Activated T-cell treated with anti-CD3 and anti-CD28 coated beads, Interleukin-2, amount 50 U/mL, for 24 hours (primary cell): ENCODE measurements at places on chromosomes 7 and 10.
A peak's percentile ranks its signal among the peaks of the same experiment; 100 is the strongest.

- DNase-seq, result no peak
These were observed 8.4 kb downstream of the C10orf105 start for GRCh38 chr10:71711052-71711623.

- no peak for DNase-seq
These were observed 74.8 kb upstream of the CDK1 start for GRCh38 chr10:60703266-60704041.

GRCh38 chr10:74500816-74501215 lies 325.6 kb upstream of the KAT6B start:
- no peak for DNase-seq

DNA sequence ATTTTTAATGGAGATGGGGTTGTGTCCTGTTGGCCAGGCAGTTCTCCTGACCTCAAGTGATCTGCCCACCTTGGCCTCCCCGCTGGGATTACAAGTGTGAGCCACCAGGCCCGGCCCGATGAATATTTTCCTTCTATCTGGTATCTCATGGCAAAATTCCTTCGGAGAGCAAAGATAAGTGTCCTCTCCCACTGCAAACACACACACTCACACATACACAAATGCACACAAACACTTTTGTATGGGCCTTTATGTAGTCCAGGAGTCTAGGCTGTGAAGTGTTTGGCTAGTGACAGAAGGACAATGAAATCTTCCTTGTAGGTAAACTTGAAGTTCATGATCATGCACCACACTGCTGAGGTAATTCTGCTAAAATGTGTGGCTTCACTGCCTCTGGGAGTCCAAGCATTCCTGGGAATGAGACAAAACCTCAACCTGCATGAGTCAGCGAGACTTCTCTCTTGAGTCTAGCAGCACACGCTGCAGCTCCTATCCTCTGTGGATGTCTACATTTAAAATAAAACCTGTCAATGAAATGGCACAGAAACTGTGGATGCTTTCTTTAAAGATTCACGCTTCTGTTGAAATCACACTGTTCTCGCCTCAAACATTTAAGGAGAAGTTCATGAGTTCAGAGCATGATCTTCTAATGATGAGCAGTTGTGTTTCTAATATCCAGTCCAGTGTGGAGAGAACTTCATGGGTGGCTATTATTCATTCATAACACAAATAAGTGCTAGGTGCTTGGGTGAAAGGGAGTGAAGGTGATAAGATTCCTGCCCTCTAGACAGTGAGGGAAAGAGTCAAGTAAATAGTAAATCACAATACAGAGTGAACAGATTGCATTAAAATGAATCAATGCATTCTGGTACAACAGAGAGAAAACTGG lies 96.5 kb downstream of the NRP1 start:
- DNase-seq, result no peak

GRCh38 chr7:42502022-42502421 lies 265.0 kb upstream of the GLI3 start:
- no peak for DNase-seq

GRCh38 chr10:29535012-29535777 lies 99.6 kb downstream of the SVIL start:
- DNase-seq, result no peak

DNA sequence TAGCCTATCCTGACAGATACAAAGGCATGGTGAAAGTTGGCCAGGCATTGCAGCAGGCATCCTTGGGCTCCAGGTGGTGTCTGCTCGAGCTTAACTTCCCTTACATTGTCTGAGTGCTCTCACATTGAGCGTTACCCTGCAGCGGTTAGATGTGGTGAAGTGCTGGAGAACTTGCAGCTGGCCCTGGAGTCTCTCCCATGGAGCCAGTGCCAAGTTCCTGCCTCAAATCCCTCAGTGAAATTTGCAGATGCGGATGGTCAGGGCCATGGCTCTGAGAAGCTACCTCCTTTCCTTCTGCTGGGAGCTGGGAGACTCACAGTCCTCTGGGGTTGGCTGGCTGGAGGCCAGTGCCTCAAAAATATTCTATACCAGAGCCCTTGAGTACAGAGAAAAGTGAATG lies 3.3 kb upstream of the ZNF746 start:
- no peak for DNase-seq

- no peak for DNase-seq
These were observed 563.9 kb upstream of the C7orf33 start for GRCh38 chr7:148026713-148027112.

DNA sequence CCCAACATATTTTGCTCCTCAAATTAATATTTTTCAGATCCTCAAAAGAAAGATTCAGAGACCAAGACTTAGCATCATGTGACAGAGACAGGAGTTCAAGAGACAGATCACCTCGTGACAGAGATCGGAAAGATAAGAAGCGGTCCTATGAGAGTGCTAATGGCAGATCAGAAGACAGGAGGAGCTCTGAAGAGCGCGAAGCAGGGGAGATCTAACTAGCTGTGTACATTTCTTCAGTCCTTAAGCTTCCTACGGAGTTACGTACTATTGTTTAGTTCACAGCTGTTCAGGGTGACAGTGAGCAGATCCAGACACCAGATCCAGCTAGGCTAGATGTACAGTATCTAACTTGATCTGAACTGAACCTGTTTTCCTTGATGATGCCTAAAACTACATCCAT lies 61.3 kb downstream of the KLRG2 start:
- no peak for DNase-seq

DNA sequence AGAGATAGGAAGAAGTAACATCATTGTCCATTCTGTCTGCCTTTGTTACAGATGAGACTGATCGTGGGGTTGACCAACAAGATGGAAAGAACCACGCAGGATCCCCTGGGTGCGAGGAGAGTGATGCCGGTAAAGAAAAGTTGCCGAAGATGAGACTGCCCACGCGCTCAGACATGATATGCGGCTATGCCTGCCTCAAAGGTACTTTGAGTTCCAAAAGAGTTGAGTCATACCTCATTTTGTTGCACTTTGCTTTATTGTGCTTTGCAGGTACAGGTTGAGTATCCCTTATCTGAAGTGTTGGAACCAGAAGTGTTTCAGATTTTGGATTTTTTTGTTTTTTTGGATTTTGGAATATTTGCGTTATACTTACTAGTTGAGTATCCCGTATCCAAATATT lies 12.2 kb upstream of the CLCN1 start:
- no peak for DNase-seq

DNA sequence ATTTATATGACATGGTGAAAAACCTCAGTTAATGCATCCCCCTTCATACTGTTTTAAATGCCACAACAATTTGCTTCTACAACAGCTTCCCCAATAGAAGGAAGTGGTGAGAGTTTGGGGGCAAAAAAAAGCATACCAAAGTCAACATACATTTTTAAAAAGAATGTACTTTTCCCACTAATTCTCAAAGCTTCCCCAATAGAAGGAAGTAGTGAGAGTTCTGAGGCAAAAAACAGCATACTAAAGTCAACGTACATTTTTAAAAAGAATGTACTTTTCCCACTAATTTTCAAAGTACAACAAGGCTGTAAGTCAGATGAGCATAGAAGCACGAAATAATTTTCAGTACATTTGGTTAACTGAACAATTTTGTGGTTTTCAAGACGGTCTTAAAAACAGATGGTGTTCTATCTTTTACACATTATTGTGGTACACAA lies 24.0 kb downstream of the WASL start:
- no peak for DNase-seq

- DNase-seq, result peak; percentile 73
These were observed 127.8 kb upstream of the ZNF746 start for GRCh38 chr7:149625340-149625946.

DNA sequence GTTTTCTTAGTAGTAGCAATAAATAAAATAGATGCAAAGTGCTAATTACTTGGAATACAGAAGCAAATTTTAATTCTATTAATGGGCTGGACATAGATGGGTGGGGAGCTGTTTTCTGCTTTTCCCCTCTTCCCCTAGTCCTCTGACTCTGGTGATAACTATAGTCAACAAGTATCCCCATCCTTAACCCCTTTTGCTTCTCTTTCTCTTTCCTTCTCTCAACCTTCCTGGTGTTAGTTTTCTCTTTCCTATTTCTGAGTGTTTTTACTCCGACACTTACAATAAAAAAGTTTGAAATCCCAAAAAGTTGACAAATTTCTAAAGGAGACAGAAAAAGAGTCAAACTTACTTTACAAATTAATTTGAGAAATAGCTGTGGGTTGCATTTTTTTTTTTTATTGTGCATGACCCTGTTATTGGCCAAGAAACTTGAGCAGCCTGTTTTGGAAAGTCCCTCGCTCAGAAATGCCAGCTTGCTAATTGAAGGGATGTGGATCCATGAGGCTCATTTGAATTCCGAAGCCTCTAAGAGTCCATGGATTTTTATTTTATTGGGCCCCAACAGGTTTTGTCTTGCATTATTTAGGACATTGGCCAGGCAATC lies 2.4 kb downstream of the FAS start:
- DNase-seq, result no peak

GRCh38 chr10:96840841-96841518 lies 8.9 kb downstream of the LCOR start:
- no peak for DNase-seq

DNA sequence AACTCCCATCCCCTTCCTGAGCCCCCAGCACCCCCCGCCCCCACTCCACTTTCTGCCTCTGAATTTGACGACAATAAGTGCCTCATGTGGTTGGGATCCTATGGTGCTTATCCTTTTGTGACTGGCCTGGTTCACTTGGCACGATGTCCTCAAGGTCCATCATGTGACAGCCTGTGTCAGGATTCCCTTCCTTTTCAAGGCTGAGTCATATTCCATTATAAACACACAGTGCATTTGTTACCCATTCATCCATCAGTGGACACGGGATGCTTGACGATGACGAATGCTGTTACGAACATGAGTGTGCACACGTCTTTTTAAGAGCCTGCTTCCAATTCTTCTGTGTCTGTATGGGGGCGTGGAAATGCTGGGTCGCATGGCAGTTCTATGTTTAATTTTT lies 26.7 kb downstream of the SHH start:
- DNase-seq, result no peak

DNA sequence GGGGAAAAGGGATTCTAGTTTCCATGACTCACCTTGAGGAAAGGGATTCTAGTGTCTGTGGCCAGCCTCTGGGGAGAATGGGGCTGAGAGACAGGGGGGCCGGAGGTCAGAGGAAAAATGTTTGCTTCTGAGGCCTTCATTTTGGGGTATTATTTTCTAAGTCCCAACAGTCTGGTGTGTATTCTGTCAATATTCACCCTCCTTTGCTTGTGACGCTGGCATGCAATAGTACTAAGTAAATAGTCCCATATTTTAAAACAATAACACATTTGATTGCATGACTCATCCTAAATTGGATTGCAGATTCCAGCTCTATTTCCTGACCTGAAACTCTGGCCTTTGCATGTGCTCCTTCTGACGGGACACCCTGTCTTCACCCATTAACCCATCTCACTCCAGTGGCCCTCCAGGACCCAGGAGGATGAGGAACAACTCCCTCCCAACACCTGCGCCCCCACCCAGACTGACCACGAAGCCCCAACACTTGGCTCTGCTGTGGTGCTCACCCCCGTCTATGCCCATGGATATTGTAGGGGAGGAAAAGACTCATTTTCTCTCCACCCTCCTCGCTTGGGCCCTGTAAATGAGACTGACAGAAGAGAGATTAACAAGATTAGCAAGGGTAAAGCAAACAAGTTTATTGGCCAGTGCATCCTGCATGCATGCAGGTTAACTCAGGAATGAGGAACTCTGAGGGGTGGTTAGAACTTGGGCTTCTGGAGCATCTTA lies 495.6 kb upstream of the KLF6 start:
- DNase-seq, result no peak

DNA sequence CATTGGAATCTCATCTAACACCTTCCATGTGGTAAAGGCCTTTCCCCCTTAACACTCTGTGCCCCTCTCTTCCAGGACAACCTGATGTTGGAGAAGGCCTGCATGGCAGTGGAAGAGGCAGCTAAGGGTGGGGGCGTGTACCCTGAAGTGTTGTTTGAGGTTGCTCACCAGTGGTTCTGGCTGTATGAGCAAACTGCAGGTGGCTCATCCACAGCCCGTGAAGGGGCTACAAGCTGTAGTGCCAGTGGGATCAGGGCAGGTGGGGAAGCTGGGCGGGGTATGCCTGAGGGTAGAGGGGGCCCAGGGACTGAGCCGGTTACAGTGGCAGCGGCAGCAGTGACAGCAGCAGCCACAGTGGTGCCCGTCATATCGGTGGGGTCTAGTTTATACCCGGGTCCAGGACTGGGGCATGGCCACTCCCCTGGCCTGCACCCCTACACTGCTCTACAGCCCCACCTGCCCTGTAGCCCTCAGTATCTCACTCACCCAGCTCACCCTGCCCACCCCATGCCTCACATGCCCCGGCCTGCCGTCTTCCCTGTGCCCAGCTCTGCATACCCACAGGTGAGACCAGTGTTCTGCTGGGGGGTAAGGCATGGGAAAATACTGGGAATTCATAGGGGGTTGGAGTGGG lies 12.4 kb downstream of the NDST2 start:
- DNase-seq, result no peak

- DNase-seq, result no peak
These were observed 16.6 kb downstream of the ZNF862 start for GRCh38 chr7:149854611-149855360.

- DNase-seq, result no peak
These were observed 263.1 kb downstream of the ELFN1 start for GRCh38 chr7:1933066-1933750.
